ENCODE measurements at places on chromosomes 2 and 18.

DNA sequence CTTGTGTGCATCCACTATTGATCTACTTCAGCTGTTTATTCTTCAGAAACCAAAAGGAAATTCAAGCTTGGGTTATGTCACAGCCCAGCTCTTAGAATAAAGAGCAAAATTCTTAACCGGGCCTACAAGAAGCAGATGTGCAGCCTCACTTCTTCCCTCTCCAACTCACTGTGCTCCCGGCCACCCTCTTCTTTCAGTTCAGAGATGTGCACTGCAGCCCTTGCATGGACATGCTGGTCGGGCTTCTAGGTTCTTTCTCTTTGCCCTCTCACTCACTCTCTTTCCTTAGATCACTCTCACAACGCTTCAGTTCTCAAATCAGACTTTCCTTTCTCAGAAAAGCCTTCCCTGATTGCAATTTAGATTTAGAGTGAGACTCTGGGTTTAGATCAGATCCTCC lies 104.1 kb downstream of the CHN1 start:
- DNase-seq, result no peak

DNA sequence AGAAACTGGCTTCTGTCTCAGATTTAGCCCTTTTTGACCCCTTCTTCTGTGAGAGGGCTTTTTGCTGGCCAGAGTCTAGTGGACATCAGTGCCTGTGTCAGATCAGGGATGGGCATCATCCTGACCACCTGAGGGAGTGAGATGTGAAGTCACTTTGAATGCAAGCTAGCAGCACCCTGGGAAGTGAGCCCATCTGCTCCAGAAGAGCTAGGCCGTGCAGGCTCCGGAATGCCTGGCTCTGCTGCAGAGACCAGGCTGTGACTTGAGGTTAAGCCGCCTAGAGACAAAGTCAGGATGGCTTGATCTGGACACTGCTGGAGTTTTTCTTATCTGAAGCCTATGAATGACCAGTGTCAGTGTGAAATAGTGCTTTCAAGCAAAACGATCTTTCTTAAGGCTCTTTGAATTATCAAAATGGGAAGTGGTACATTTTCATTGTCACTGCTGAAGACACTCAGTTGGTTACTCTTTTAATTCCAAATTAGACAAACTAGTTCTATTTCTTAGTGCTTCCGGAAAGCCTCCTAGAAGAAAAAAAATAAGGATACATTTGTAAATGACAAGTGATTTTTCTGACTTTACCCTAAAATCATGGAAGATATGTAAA lies 20.8 kb downstream of the DGUOK start:
- no peak for DNase-seq

- no peak for DNase-seq
Measured at GRCh38 chr2:77513191-77513590, 9.0 kb downstream of the LRRTM4 start.

DNA sequence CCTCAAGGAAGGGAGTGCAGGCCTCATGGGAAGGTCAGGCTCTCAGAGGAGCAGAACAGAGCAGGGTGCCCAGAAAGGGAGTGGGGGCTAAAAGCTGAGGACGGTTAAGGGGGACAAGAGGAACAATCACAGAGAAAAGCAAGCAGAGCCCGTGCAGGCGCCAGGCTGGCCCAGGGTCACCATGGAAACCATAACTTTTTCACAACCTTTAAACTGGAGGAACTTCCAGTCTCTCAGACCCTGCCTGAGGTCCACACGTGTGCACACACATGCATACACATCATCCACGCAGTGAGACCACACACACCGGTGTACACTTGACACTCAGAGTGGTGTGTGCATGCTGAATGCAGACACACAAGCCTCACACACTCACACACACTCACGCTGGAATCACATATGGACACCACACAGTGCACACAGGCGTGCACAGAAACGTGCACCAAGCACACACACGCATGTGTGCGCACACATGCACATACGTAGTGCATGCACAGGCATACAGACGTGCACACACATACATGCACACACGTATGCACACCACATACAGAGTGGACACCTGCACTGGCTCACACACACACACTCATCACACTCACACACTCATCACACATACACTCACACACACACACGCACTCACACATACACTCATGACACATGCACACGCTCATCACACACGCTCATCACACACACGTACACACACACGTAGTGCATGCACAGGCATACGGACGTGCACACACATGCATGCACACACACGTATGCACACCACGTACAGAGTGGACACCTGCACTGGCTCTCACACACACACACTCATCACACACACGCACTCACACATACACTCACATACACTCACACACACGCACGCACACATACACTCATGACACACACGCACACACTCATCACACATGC lies 37.2 kb upstream of the SNED1 start:
- DNase-seq, result no peak

DNA sequence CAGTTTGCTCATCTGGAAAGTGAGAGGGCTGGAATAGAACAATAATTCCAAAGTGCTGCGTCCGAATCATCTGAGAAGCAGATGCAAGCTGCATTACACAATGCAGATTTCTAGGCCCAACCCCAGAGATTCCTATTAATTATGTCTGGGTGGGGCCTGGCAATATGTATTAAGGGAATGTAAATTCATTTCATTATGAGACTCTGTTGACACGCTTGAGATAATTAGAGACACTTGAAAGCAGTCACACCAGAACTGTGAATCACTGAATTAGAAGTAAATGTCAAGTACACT lies 54.7 kb upstream of the HK2 start:
- DNase-seq, result no peak

DNA sequence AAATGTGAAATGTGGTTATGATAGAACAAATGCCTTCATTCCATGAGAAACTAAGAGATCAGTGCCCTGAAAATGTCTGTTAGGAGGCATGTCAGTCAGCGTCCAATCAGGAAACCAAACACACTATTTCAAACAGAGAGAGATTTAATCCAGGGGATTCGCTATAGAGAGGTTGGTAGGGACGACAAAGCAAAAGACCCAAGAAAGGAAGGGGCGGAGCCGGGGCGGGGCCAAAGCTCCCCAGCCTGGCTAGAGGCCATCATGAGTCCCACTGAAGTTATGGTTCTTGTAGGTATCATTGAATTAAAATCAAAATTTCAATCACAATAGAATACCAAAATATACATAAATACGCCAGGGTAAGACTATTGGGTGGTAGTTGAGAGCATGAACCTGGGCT lies 32.9 kb upstream of the RNF149 start:
- no peak for DNase-seq

GRCh38 chr2:43524177-43524965 lies 71.5 kb downstream of the THADA start:
- no peak for DNase-seq

DNA sequence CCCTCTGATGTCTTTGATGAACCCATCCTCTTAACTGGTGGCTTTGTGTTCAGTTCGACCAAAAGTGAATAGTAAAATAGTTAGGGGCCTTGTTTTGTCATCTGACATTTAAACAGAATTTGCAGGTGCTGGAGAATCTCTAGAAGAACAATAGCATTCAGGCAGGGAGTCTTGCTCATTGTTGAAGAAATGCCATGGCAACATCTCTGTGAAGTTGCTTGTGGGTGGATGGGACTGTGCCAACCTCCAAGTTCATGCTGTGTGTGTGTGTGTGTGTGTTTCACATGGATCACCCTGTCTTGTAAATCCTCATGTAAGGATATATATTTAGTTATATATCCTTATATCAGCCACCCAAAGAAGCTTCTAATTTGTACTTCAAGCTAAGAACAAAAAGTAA lies 66.7 kb downstream of the SKA1 start:
- DNase-seq, result no peak

- DNase-seq, result no peak
Measured at GRCh38 chr2:80288576-80288975, 16.0 kb downstream of the LRRTM1 start.

GRCh38 chr2:99970292-99970868 lies 172.0 kb downstream of the AFF3 start:
- DNase-seq, result no peak

GRCh38 chr2:81324046-81324445 lies 1019.5 kb upstream of the LRRTM1 start:
- peak; percentile 4 for DNase-seq

DNA sequence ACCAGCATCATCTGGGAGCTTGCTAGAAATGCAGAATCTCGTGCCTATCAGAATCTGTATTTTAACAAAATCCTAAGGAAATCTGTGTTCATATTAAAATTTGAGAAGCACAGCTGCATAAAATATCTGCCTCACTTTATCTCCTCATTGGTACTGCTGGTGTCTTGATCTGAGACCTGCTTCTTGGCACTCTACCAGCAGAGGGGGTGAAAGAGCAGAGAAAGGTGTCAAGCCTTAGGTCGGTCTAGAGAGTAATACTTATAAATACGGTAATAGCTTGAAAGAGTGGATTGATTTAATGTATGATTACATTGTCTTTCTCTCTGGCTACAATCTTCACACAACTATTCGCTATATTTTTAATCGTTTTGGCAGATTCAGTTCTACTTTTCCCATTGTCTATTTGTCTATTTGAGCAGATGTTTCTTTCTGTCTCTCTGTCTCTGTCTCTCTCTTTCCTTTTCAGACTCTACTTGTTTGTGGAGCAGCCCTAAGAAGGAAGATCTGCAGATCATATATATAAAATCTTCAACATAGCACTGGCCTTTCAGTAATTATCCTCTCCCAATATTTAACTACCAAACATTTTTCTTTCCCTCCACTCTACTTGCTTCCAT lies 1.7 kb upstream of the GCG start:
- peak; percentile 7 for DNase-seq

GRCh38 chr2:19473350-19473749 lies 114.9 kb upstream of the OSR1 start:
- DNase-seq, result no peak

DNA sequence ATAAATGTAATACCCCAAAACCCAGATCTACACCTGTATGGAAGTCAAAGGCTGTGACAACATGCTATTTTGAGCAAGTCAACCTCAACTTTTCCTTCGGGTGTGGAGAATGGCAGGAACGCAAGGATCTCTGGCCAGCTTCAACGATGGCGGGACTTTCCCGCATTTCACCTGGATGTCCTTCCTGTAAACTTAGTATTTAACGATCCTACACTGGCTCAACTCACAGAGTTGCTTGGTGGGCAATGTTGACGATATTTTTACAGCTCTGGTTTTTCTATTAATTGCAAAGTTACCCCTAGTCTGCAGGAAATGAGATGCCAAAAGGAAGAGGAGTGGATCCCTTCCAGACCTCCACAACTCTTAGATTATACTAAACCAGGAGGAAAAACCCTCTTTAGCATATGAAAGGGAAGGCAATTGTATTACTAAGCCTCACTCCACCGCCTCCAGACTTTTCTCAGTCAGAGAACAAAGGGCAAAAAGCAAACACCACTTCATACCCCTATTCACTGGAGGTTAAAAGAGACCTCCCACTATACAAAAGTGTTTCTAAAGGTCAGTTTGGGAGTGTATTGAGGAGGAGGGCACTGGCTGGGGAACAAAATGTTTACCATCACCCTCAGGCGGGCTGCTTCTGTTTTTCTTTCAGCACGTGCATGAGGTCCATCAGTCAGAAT lies 56.5 kb upstream of the ACVR1 start:
- no peak for DNase-seq

DNA sequence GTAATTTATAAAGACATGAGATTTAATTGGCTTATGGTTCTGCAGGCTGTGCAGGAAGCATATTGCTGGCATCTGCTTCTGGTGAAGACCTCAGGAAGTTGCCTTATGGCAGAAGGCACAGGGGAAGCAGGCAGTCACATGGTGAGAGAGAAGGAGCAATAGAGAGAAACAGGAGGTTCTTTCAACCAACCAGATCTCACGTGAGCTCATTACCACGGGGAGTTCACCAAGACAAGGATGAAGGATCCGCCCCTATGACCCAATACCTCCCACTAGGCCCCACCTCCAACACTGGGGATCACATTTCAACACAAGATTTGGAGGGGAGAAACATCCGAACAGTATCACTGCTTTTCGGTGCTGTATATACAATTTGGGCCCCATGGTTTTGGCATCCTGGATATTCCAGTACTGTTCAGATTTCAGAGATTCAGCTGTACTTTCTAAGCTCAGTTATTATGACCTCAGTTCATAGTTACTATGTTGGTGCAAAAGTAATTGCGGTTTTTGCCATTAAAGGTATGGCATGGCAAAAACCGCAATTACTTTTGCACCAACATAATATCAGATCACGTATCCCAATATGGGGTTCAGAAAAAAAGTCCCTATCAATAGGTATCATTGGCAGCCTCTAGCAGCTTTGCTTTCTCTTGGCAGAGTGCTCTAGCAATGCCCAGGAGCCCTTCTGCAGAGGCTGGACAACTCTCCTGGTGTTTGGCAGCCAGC lies 189.6 kb upstream of the SIX3 start:
- peak; percentile 14 for DNase-seq

All from DMS 273 treated with DMSO at 0.1 percent for 48 hours (cell line).